Amniotic stem cell (primary cell): ENCODE measurements at places on chromosomes 5 and 9.

DNA sequence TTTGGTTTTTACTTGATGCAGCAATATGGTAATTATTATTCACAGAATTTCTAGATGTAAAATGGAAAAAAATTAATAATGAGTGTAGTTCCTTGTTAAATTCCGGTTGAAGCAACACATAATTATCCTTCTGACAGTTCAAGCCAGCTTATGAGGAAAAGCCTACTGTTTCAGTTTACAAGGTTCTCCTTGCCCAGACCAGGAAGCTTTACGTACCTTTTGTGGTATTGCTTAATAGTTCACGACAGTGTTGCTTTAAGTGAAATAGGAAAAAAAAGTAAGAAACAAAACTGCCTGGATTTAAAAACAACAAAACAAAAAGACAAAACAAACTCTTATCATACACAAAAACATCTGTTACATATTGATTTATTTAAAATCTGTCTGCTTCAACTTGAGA is 547.3 kb upstream of the C9orf72 start:
- no peak for DNase-seq

- DNase-seq, result no peak
Observed at GRCh38 chr5:103098993-103099392, 20.9 kb downstream of the GIN1 start.

DNA sequence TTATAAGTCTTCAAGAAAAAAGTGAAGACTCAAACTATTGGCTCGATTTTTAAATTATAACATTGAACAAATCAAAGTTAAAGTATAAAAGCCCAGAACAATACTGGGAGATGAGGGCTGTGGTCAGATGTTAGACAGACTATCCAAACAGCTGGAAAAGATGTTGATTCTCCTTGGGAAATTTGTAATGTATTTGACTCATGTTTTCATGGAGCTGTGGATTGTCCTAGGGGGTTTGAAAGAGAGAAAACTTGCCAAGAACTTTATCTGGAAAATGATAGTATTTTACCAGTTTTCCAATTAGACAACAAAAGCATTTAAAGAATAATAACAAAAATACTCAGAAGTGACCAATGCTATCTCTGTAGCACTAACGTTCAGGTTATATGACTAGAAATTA is 339.2 kb downstream of the ARL15 start:
- DNase-seq, result no peak

DNA sequence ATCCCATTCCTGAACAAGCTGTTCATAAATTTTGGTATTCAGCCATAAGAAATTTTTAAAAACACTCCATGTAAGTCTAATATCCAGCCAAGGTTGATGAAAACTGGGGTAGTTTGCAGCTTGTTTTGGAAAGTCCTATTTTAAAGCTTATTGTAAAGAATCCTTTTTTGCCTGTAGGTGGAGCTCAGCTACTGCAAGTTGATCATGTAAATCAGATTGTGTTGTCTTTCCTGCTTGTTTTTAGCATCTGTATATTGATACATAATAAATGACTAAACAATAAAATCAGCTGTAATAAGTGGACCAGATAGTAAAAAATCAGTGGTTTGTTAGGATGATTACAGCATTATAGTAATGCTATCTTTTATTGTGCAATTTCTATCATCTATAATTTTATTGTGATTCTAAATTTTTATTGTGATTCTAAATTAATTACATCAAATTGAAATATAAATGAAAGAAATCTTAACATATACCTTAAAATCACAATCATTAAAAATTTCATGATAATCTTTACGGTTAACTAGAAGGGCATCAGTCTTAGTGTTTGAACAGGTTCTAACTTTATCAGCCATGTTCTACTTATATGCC is 42.4 kb downstream of the CWC27 start:
- DNase-seq, result peak; percentile 35

DNA sequence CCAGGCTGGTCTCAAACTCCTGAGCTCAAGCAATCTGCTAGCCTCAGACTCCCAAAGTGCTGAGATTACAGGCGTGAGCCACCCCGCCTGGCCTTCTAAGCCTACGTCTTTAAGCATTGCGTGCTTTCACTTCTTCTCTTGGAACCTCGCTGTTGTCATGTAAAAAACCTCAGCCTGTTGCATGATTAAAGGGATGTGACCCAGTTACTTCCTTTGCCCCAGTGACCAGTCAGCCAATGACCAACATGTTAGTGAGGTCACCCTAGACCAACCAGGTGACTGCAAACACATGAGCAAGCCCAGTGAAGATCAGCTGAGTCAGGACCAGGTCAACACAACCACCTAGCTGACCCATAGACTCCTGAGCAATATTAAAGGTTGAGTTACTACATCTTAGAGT is 10.5 kb downstream of the KIF4B start:
- DNase-seq, result no peak

GRCh38 chr9:116904165-116904564 is 217.1 kb downstream of the TRIM32 start:
- DNase-seq, result no peak

GRCh38 chr9:5608298-5609225 is 20.3 kb upstream of the RIC1 start:
- DNase-seq, result no peak

GRCh38 chr9:38015266-38015665 is 53.8 kb downstream of the SHB start:
- no peak for DNase-seq

- no peak for DNase-seq
Observed at GRCh38 chr9:16426716-16427115, 443.8 kb downstream of the BNC2 start.

DNA sequence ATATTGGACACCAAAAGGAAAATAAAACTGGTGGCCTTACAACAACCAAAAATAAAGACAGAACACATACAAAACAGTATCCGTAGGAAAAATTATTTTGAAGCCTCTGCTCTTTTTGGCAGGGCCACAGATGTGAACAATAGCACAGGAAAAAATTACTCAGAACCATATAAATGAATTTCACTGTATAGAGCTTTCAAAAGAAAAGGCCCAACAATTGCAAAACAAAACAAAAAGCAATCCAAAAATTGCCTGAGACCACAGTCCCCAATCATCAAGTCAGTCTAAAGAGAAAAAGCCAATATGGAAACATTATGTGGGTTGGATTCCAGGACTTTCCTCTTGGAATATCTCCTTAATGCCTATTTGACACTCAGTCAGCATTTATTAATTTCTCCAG is 243.8 kb downstream of the CEMIP2 start:
- no peak for DNase-seq

GRCh38 chr9:27377811-27378456 is 81.0 kb upstream of the EQTN start:
- DNase-seq, result no peak

DNA sequence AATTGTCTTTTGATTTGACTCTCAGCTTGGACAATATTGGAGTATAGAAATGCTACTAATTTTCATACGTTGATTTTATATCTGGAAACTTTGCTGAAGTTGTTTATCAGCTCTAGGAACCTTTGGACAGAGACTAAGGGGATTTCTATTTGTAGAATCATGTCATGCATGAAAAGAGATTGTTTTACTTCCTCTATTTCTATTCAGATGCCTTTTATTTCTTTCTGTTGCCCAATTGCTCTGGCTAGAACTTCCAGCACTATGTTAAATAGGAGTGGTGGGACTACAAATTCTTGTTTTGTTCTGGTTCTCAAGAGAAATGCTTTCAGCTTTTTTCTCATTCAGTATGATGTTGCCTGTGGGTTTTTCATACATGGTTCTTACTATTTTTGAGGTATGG is 112.8 kb upstream of the CDH12 start:
- no peak for DNase-seq

GRCh38 chr9:15416880-15417279 is 5.8 kb upstream of the SNAPC3 start:
- peak; percentile 10 for DNase-seq

- DNase-seq, result no peak
Observed at GRCh38 chr5:81097713-81098112, 135.4 kb upstream of the CKMT2 start.

- no peak for DNase-seq
Observed at GRCh38 chr5:82183828-82184227, 94.3 kb downstream of the RPS23 start.

- no peak for DNase-seq
Observed at GRCh38 chr5:143732402-143732801, 79.6 kb upstream of the HMHB1 start.

DNA sequence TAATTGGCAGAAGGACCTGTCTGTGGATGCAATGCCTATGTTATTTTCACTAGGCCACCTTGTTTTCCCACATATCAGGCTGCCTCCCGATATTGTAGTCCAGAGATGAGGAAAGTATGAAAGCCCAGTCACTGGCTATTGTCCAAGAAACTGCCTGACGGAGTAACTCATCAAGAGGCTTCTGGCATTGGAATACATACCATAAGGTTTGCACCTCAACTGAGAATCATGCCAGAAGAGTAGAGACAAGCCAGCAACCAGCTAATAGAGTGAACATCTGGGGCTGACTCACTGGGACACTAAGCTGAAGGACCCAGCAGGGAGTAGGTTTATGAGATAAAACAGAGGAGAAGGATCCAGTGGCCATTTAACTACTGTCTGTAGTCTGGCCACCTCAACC is 137.2 kb upstream of the FST start:
- DNase-seq, result peak; percentile 66

DNA sequence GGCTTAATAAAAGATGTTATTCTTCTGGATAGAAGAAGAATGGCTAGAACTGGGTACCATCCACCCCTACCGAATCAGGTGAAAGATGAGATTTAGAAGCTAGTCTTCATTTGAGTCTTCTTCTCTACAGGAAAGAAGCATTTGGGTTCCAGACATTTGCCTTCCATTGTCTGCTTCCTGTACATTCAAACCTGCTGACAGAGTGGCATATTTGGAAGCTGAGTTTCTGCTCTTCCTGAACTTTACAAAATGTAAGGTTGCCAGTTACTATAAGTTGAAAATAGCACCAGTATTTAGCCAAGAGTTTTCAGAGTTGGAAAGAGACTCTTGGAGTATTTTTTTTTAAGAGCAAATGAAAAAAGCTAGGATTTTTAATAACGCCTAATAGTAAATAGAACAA is 525.4 kb upstream of the TLE4 start:
- no peak for DNase-seq

- no peak for DNase-seq
Observed at GRCh38 chr5:67879620-67880510, 335.7 kb upstream of the PIK3R1 start.

DNA sequence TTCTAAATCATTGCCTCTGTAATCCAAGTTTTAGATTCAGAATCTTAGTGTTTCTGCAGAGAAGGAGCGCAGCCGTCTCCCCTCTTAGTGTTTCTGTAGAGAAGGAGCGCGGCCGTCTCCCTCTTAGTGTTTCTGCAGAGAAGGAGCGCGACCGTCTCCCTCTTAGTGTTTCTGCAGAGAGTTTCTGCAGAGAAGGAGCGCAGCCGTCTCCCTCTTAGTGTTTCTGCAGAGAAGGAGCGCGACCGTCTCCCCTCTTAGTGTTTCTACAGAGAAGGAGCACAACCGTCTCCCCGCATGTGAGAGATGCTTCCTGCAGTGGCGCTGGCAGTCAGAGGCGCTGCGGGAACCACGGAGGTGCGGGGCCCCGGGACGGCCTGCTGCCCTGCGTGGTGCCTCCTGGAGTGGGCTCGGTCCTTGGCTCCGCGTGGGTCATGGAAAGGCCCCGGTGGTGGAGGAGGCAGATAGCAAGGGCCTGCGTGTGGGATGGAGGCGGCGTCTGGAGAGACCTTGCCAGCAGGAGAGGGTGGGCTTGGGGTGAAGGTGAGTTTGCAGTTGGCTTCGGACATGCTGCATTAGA is 10.9 kb downstream of the CEP72 start:
- no peak for DNase-seq

GRCh38 chr9:36755019-36755418 is 182.3 kb downstream of the MELK start:
- no peak for DNase-seq

- DNase-seq, result no peak
Observed at GRCh38 chr5:94736498-94736897, 118.0 kb downstream of the SLF1 start.

DNA sequence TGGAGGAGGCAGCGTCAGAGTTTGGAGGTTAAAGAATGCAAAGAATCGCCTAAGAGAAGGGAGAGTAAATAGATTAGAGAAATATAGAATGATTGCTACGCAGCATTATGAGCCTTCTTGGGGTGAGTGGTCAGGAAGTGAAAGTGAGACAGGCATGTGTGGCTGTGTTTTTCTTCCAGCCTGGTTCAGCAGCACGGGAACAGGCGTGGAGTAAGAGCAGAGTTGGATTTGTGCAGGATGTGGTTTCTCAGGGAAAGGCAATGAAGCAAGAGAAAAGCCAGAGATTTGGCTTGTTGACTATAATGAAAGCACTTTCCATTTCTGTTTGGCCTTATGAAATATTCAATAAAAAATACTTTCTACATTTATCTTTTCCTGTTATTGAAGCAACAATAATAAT is 34.3 kb upstream of the FRMD3 start:
- no peak for DNase-seq

- no peak for DNase-seq
Observed at GRCh38 chr5:107293541-107294210, 377.1 kb downstream of the EFNA5 start.

GRCh38 chr5:35608881-35609779 is 8.5 kb upstream of the SPEF2 start:
- DNase-seq, result no peak

- no peak for DNase-seq
Observed at GRCh38 chr5:177130211-177131018, 3.2 kb upstream of the NSD1 start.

DNA sequence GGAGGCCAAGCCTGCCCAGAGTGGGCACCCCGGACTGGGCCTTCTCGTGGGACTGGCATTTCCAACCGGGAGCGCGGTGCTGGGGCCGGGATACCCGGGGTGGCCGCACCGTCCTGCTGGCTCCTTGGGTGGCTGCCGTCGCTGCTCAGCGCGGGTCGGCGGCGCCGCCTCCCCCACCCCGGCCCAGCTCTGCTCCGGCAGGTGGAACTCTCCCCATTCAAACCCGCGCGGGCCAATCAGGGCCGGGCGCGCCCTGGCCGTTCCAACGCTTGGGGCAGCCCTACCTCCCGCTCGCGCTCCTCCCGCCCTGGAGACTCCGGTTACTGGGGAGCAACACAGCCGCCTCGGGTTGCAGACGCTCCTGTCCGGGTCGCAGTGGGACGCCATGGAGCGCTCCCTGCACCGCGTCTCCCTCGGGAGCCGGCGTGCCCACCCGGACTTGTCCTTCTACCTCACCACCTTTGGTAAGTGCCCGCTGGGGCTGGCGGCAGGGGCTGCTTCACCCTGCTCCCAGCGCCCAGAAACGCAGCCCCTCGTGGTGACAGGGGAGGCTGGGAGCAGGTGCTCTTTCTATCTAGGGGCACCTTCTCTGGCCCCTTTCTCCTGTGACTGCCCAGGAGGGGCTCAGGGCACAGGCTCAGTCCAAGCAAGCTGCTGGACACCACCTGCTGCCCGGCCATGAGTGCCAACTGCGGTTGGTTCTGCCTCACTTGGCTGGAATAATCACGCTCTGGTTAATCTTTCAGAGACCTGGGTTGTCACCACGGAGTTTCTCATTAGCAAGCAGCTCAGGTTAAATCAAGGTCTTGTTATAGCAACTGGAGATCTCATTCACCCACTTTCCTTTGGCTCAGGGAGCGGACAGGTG is at the start of gene RGS3:
RGS3 (plus strand) TSS at position 310 of the 868 bp plus-strand sequence; CDS start at position 386, 76 bp downstream.
- DNase-seq, result no peak

DNA sequence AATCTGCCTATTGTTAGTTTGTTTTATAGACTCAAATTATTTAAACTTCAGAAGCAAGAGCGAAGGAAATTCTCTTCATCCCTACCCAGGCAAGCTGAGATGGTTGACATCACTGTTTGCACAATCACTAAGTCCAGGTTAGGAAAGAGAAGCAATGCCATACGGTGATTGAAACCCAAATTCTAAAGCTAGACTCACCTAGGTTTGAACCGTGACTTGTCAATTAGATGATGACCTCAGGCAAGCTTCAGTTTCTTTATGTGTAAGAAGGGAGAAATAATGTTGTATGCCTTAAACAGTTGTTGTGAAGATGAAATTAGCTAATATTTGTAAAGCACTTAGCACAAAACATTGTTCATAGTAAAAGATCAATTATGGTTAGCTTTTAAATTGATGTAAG is 96.5 kb upstream of the ANKRD55 start:
- DNase-seq, result no peak
